ENCODE measurements at places on chromosomes 13 and 19. TPM values are rescaled to one million over a fixed set of nuclear protein-coding genes. Genes with fewer than 3 reads are reported as not detected.

DNA sequence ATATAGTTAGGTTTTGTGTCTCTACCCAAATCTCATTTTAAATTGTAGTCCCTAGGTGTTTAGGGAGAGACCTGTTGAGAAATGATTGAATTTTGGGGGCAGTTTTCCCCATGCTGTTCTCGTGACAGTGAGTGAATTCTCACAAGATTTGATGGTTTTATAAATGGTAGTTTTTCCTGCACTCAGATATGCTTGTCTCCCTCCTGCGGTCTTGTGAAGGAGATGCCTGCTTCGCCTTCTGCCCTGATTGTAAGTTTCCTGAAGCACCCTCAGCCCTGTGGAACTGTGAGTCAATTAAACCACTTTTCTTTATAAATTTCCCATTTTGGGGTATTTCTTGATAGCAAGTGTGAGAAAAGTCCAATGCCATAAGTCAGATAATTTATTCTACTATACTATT, 1977.5 kb upstream of the PCDH20 start:
- no peak overlapping the region for H3K27ac ChIP-seq
- no peak overlapping the region for H3K4me3 ChIP-seq
- H3K27me3 ChIP-seq = no peaks in the 10 kb centered on the region
- H3K4me1 ChIP-seq = no peaks in the 10 kb centered on the region

GRCh38 chr13:50268500-50268899, 253.3 kb downstream of the KCNRG start:
- peaks cover 17% of the 10 kb centered on the region for H3K27me3 ChIP-seq
- DNase-seq = no peak
- no peak overlapping the region for H3K4me3 ChIP-seq
- H3K36me3 ChIP-seq = no peaks in the 10 kb centered on the region

GRCh38 chr13:20465218-20465879, 60.3 kb downstream of the CRYL1 start:
- no peak for DNase-seq
- no peaks in the 10 kb centered on the region for H3K36me3 ChIP-seq
- H3K27ac ChIP-seq = no peak overlapping the region

GRCh38 chr13:102687520-102687919, 7.3 kb downstream of the METTL21C start:
- no peaks in the 10 kb centered on the region for H3K36me3 ChIP-seq
- H3K27ac ChIP-seq = no peak overlapping the region
- H3K4me1 ChIP-seq = peaks cover 10% of the 10 kb centered on the region
- peaks cover 18% of the 10 kb centered on the region for H3K27me3 ChIP-seq
- no peak for DNase-seq

DNA sequence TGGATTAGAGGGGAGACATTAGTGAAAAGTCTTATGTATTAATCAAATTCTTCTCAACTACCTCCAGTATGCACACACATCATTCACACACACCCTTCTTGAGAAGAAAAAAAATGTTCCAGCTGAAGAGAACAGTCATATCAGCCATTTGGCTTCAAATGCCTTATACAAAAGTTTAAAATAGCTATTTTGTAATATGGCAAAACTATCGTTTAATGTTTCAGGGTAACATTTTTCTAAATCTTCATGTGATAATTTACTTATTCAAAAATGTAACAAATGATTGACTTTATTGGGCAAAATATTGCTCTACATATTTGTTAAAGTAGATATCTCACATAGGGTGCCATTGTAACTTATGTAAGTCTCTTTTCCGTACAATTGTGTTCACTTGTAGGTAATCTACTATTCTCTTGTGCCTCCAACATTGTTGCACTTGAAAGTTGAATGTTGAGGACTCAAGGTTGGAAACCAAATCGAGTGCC, 13.6 kb downstream of the ZIC2 start:
- peaks cover 4% of the 10 kb centered on the region for H3K36me3 ChIP-seq
- peaks cover 80% of the 10 kb centered on the region for H3K27me3 ChIP-seq
- H3K4me3 ChIP-seq = no peak overlapping the region
- no peak for DNase-seq

DNA sequence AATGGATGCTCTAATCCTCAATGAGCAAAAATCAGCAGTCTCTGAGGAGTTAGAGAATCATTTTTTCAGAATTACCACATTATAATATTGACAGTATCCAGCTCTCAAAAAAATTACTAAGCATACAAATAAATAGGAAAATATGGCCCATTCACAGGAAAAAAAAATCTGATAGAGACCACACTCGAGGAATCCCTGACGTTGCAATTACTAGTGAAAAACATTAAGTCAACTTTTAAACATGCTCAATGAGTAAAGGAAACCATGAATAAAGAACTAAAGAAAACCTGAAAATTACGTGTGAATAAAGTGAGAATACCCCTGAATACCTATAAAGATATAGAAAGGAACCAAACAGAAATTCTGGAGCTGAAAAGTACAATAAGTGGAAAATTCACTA, 38.7 kb upstream of the ZNF780A start:
- H3K4me1 ChIP-seq = no peaks in the 10 kb centered on the region
- H3K27me3 ChIP-seq = peaks cover 54% of the 10 kb centered on the region
- DNase-seq = no peak
- no peaks in the 10 kb centered on the region for H3K36me3 ChIP-seq

- no peak for DNase-seq
- no peak overlapping the region for H3K4me3 ChIP-seq
- no peaks in the 10 kb centered on the region for H3K36me3 ChIP-seq
Observed at GRCh38 chr19:53662209-53662608, 30.4 kb downstream of the DPRX start.

Gene STOML3
- total RNA-seq = not detected

Gene CDC42EP5
- total RNA-seq = not detected

DNA sequence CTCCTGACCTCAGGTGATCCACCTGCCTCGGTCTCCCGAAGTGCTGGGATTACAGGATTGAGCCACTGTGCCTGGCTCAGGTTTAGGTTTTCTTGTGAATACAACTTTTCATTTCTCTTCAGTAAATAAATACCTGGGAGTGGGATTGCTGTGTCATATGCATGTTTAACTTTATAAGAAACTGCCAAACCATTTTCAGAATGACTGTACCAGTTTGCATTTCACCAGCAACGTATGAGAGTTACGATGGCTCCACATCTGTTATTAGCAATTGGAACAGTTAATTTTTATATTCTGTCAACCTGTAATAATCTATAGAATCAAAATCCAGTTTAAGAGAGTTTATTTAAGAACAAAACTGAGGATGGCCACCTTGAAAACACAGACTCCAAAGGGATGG, 52.2 kb downstream of the TEX26 start:
- DNase-seq = no peak
- H3K36me3 ChIP-seq = no peaks in the 10 kb centered on the region
- no peak overlapping the region for H3K4me3 ChIP-seq
- no peak overlapping the region for H3K27ac ChIP-seq
- no peaks in the 10 kb centered on the region for H3K4me1 ChIP-seq

- no peak overlapping the region for H3K4me3 ChIP-seq
- no peak overlapping the region for H3K27ac ChIP-seq
- peaks cover 4% of the 10 kb centered on the region for H3K4me1 ChIP-seq
- peaks cover 37% of the 10 kb centered on the region for H3K36me3 ChIP-seq
- no peak for DNase-seq
Observed at GRCh38 chr13:95724252-95724651, 47.3 kb downstream of the DNAJC3 start.

DNA sequence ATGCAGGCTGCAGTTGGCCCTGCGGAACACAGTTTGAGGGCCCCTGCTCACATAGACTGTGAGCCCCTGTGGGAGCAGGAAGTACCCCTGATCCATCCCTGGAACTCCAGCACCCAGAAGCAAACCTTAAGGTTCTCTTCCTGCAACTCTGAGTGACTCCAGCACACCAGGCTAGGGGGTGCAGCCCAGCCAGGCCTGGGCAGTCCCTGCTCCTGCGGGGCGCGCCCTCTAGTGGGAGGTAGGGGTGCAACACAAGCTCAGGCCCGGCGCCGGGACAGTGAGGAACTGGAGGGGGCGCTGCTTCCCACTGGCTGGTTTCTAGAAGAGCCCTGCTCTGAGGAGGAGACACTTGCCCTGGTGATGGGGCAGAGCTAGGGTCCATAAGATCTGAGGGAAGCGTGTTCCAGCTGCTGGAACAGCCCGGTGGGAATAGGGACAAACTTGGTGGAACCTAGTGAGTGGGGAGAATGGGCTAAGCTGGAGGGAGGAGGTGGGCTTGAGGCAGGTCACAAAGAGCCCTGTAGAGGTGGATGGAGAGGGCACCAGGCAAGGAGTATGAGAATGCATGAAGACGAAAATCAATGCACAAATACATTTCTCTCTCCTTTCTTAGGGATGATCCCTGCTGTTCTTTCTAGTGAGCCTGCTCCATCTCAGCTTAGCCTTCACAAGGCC, 5.0 kb downstream of the ZSCAN5A start:
- H3K4me1 ChIP-seq = peaks cover 28% of the 10 kb centered on the region
- H3K4me3 ChIP-seq = no peak overlapping the region
- peak; percentile 59 for DNase-seq

DNA sequence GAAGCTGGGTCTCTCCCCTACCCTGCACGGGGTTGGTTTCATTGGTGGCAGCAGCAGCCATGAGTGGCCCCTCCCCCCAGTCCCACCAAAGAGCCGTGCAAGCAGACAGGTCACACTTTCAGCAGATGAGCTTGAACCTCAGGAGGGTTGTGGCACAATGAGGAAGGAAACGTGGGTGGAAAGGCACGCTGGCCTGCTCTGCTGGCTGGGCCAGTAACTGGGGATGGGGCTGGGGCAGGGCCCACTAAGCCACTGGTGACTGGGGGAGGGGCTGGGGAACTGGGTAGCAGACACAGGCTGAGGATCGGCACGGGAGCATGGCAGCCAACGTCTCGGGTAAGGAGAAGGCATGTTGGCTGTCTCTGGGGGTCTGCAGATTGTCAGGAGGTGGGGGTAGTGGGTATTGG, at the start of gene P2RY11:
Gene P2RY11 (plus strand): TSS at position 289 of the 407 bp plus-strand sequence. CDS start 29 bp downstream, at position 318.
- DNase-seq = peak; percentile 50
- no peaks in the 10 kb centered on the region for H3K27me3 ChIP-seq
- peaks cover 59% of the 10 kb centered on the region for H3K4me1 ChIP-seq

Gene KLK2
- not detected for total RNA-seq

- DNase-seq = no peak
- H3K4me1 ChIP-seq = peaks cover 4% of the 10 kb centered on the region
- H3K36me3 ChIP-seq = no peaks in the 10 kb centered on the region
- no peak overlapping the region for H3K27ac ChIP-seq
Observed at GRCh38 chr13:88590574-88590973, 919.4 kb downstream of the SLITRK5 start.

Gene CRX
- total RNA-seq = not detected

DNA sequence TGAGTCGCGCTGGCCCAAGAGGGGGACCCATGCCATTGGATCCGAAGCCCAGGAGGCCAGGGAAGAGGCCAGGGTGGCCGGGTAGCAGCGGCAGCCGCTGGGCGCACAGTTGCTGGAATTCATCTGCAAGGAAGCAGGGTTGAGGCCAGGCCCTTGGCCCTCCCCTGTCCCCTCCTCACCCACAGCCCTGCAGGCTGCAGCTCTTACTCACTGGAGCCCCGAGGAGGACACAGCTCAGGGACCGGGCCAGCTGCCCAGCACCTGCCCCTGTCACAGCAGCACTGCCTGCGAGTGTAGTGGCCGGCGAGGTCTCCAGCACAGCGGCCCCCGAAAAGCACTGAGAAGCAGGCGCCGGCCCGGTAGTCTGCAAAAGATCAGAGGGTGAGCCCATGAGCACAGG, 11.2 kb downstream of the FBN3 start:
- DNase-seq = no peak
- no peak overlapping the region for H3K4me3 ChIP-seq

Gene VSTM2B
- total RNA-seq = not detected

Gene IZUMO2
- total RNA-seq = not detected

Gene PCDH9
- 0.25 TPM for total RNA-seq

Gene FCAR
- not detected for total RNA-seq

DNA sequence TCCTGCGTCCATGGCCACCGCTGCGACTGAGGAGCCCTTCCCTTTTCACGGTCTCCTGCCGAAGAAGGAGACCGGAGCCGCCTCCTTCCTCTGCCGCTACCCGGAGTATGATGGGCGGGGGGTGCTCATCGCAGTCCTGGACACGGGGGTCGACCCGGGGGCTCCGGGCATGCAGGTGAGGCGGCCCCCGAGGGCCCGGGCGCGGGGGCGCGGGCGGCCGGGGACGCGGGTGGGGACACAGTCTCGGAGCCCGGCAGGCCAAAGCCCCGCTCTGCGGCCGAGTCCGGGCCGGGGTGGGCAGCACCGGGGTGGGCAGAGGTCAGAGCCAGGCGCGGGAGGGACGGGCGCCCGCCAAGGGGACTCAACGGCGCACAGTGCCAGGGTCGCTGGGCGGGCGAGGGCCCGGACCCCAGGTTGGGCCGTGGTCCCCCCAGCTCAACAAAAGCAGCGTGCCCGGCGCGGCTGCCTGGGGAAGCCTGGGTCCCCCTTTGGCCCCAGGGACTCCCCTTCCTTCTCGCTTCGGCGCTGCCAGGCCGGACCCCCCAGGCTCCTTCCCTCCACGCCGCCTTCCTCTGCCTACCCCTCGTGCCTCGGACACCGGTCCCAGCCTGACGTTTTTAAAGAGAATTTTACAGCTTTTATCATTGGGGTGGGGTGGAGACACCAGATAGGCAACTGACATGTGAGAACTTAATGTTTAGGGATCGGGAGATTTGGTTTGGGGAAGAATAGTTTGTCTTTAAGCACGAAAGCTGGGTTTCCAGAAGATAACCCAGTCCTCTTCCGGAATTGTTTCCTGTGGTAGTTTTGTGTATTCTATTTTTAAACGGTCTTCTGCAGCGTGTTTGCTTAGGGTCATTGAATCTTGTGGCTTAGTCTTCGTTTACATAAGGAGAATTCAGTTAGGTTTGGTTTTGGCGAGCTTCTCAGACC, 509 bp downstream of the TPP2 start:
- peak; percentile 17 for DNase-seq
- H3K4me3 ChIP-seq = peak overlapping the region; percentile 95
- H3K27me3 ChIP-seq = no peaks in the 10 kb centered on the region
- H3K4me1 ChIP-seq = peaks cover 64% of the 10 kb centered on the region
- H3K36me3 ChIP-seq = peaks cover 40% of the 10 kb centered on the region

Gene LACC1
- total RNA-seq = 2.2 TPM

DNA sequence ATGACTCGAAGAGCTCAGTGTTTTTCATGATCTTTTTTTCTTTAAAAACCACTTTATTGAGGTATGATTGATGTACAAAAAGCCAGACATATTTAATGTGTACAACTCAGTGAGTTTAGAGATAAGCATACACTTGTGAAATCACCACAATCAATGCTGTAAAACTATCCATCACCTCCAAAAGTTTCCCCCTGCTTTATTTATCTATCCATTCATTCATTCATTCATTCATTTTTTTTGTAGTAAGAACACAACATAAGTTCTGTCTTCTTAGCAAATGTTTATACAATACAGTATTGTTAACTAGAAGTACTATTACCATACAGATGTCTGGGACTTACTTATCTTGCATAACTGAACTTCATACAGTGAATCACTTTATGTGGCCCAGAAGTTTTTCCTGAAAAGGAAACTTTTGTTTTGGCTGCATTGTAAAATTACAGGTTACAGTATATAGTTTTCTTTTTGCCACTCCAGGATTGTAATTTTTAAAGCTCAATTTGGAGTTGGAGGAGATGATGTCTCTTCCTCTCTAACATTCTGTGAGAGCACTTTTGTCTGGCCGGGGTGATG, 6.7 kb downstream of the RAP2A start:
- no peaks in the 10 kb centered on the region for H3K27me3 ChIP-seq
- H3K36me3 ChIP-seq = peaks cover 11% of the 10 kb centered on the region
- no peak overlapping the region for H3K4me3 ChIP-seq

- H3K27ac ChIP-seq = no peak overlapping the region
- no peaks in the 10 kb centered on the region for H3K27me3 ChIP-seq
- H3K36me3 ChIP-seq = peaks cover 48% of the 10 kb centered on the region
- H3K4me1 ChIP-seq = peaks cover 1% of the 10 kb centered on the region
- no peak overlapping the region for H3K4me3 ChIP-seq
Observed at GRCh38 chr13:36975172-36975571, 24.0 kb downstream of the ALG5 start.

Data from activated CD4-positive, alpha-beta T cell treated with anti-CD3 and anti-CD28 coated beads, Interleukin-2, amount 10 ng/mL, durations not matched to agents 7 days and 5 days (primary cell).